AML-193 (cell line): ENCODE measurements at places on chromosomes 5 and 9.

- DNase-seq, result no peak
These were observed 50.6 kb upstream of the CLK4 start for GRCh38 chr5:178677429-178677828.

DNA sequence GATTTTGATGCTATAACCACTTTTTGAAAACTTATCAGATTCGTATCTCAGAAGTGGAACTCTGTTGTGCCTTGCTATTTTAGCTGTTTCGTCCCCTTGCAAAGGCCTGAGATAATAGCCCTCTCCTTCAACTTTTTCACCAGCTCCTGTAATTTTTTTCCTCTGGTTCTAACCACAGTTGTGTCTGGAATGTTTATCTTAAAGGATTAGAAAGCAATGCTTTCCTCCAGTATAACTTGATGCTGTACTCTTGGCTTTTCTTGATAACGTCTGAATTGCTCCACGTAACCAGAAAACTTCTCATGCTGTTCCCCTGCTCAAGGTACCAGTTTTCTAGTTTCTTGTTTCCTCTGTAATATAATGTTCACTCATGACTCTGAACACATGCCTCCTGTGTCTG, 209.4 kb downstream of the DTWD2 start:
- no peak for DNase-seq

DNA sequence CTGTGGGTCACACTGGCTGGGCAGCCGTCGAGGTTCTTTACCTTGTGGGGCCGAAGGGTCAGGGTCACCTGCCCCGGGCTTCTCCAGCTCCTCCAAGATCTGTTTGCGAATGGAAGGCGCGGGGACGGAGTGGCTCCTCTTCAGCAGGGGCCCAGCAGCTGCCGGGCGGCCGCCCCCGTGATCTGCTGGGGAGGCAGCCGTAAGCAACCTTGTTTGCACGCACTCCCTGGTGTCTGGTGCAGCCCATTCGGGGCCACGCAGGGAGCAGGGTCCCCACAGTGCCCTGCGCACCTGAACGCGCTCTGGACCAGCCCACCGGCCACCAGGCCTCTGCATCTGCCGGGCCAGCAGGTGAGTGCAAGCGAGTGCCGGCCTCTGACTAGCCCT, 34.9 kb downstream of the PNPLA7 start:
- no peak for DNase-seq

DNA sequence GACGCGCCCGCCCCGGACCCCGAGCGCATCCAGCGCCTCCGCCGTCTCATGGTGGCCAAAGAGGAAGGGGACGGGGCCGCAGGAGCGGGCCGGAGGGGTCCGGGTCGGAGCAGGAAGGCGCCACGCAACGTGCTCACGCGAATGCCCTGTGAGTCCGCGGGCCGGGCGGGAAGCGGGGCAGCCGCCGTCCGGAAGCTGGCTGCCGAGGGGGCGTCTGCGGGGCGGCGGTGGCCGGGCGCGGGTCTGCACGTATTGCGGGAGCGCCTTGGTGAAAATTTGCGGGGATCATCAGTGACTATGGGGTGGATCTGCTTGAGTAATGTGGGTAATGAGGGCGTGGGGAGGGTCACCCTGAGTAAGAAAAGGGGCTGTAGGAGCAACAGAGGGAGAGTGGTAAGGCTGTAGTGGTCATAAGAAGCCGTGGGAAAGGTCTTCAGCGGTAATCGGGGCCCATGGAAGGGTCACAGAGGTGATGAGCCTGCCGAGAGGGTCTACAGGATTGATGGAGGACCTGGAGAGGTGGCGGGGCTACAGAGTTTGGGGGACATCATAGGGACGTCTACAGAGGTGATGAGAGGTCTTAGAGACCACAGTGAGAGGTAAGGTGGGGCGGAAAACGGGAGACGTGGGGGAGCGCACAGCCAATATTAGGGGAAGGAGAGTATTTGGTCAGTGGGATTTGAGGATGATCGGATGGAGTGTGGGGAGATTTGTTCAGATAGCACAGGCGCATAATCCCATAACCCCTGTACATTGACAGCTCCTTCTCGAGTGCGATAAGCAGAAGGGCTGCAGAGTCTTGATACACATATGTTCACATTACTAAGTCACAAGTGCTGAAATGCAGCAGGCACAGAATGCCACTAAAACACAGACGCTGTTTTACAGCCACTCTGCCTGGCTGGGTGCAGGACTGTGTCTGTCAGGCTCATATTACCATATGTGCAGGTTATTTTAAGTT, 819 bp downstream of the LSM11 start:
- peak; percentile 8 for DNase-seq

GRCh38 chr9:68949271-68950000, 64.5 kb downstream of the PRKACG start:
- no peak for DNase-seq

DNA sequence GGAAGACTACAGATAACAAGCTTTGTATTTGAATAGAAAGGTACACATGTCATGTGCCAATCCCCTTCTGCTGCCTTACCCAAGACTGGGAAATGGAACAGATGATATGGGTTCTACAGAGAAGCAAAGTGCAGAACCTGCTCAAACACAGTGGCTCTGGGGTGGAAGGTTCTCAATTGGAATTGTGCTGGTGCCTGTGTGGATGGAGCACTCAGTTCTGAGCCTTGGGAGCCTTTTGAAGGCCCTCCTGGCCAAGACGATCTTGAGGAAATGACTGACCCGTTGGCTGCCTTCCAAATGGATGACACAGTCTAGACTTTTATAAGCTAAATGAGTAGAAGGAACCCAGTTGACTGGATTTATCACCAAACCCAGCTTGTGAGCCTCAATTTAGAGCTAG, 4.2 kb upstream of the PRSS3 start:
- no peak for DNase-seq

GRCh38 chr5:113296676-113297075, 138.1 kb downstream of the TSSK1B start:
- no peak for DNase-seq

DNA sequence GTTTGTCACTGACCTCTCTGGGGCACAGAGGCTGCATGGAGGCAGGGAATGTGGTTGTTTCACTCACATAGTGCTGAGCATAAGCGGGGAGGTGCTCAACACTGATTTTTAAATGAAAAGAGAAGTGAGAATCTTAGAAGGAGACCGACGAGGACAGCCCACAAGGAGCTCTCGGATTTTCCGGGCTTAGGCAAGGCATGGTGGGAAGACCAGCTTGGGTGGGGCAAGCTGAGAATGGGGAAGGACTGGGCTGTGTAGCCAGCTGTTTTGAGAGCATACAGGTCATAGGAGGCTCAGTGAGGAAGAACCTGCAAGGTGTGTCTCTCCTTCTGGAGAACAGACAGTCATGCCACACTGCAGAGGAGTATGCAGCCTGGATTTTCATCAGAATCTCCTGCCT, 86.0 kb upstream of the TNFSF8 start:
- DNase-seq, result no peak

DNA sequence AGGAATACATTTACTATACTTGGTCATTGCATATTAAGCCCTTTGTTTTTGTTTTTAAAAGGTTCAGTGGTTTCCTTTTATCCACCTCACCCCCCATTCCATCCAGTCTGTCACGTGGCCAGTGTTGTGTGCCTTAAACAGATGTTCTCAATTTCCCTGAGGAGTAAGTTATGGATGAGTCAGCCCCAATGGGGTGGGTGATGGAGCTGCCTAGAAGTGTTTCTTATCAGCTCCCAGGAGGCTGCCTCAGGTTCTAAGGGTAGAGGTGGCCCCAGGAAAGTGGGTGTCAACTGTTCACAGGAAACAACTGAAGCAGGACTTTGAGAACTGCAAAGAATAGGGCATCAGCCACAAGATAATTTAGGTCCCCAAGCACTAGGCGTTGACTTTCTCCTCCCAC, 41.1 kb downstream of the ACTBL2 start:
- no peak for DNase-seq

GRCh38 chr5:150672237-150672883, 11.3 kb downstream of the MYOZ3 start:
- DNase-seq, result peak; percentile 63

GRCh38 chr5:151923866-151924476, 680 bp downstream of the GLRA1 start:
- no peak for DNase-seq

DNA sequence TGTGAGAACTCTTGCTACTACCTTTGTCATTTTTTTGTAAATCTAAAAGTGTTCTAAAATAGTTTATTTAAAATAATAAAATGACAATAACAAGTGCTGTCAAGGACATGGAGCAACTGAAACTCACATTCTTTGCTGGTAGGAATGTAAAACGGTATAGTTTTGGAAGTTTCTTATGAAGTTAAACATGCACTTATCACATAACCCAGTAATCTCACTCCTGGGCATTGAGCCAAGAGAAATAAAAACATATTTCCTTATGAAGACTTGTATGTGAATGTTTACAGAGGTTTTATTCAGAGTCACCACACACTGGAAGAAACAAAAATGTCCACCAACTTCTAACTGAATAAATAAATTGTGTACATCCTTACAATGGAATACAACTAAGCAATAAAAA, 46.0 kb upstream of the COL15A1 start:
- DNase-seq, result no peak

DNA sequence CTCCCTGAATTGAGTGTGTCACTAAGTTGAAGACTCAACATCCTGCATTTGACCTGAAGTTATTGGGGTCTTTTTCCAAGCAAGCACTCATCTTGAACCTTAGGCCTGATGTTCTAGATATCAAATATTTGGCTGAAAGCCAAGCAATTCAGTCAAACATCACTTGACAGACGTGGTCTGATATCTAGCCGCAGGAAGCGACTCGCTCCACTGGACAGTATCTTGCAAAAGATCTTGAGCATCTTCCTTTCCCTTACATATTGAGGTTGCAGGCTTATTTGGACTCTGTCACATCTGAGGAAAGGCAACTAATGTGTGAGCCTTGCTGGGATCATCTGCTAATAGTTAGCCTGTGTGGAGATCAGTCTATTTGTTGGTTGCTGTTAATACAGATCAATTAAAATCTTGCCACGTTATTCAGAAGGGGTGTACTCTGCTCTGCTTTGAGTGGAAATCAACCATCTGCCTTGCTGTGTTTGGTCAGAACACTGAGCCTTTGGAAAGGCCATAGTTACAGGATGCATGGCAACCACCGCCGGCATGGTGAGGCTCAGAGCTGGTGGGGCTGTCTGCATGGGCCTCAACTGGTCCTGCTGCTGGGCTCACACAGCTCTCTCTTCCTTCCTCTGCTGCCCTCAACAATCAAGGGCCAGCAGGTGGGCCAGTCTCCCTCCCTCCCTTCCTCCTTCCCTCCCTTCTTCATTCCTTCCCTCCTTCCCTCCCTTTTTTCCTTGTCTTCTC, 166.9 kb upstream of the KLF9 start:
- no peak for DNase-seq

GRCh38 chr5:17665836-17666235, 31.6 kb downstream of the TAF11L14 start:
- DNase-seq, result no peak

GRCh38 chr5:159216454-159216853, 7.1 kb upstream of the RNF145 start:
- DNase-seq, result no peak

DNA sequence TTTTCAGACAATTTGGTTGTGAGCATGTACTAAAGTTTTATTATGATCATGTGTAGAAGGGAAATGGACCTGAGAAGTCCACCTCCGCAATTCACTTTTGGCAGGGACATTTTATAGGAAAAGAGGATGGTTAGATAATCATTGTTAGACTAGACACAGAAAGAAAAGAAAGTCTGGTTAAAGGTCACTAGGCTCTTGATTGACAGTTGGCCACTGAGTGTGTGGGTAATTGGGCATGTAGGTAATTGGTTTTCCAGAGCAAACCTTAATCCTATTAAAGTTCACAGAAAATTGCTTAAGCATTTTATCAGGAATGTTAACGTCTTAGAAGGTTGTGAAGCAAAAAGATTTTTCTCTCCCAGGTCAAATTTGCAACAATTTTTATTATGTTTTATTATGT, 158.5 kb upstream of the CLINT1 start:
- DNase-seq, result no peak

DNA sequence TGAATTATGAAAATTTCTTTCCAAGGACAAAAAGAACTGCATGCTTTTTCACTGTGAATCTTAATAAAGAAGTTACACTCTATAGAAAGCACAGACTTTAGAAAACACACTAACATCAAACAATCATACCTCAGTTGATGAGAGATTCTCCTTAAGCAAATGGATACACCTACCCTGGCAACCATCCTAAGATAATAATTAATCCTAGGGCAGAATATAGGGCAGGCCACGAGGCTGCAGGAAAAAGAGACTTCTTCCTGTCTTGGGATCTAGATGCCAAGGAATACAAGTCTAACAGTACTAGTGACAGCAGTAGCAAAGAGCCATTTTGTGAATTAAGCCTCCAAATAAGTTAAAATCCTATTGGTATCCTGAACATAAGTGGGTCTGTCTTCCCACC, 395.4 kb downstream of the EFNA5 start:
- no peak for DNase-seq

GRCh38 chr9:137365056-137365455, 57.9 kb downstream of the EXD3 start:
- DNase-seq, result no peak

GRCh38 chr9:92746567-92747458, 17.8 kb downstream of the BICD2 start:
- no peak for DNase-seq

GRCh38 chr9:134602547-134603362, 38.8 kb upstream of the COL5A1 start:
- no peak for DNase-seq

GRCh38 chr9:133226219-133227171, 17.4 kb upstream of the OBP2B start:
- no peak for DNase-seq

DNA sequence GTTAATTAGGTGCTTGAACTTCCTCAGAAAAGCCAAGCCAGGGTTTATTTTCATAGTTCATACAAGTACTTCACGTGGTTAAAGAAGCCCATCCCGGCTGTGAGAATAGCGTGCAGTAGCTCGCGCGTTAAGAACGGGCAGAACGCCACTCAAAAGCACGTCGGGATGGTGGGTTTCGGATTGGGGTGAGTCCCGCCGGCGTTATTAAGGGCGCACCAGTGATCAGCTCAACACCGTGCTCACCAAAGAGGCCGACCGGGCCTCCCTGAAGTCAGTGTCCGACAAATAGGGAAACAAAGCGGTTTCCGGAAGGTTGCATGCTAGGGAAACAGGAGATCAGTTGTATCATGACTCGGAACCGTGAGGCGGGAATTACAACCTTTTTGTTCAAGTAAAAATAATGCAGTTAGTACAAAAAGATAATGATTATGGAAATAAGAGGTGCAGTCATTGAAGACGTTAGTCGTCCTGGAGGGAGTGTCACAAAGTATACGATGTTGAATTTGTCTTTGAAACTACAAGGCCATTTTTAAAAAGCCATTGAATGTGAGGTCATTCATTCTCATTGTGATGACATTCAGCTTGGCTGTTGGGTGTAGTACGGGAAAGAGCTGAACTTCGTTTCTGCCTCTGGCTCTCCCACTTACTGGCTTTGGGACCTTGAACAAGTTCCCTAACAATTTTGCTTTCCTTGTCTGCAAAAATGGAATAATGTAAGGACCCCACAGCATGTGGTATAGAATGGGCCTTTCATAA, 992 bp downstream of the SETD9 start:
- peak; percentile 58 for DNase-seq

- DNase-seq, result no peak
These were observed 4.4 kb upstream of the DAB2IP start for GRCh38 chr9:121646992-121647391.
